GDM1 (cell line): ENCODE measurements at places on chromosomes 2 and 18.

DNA sequence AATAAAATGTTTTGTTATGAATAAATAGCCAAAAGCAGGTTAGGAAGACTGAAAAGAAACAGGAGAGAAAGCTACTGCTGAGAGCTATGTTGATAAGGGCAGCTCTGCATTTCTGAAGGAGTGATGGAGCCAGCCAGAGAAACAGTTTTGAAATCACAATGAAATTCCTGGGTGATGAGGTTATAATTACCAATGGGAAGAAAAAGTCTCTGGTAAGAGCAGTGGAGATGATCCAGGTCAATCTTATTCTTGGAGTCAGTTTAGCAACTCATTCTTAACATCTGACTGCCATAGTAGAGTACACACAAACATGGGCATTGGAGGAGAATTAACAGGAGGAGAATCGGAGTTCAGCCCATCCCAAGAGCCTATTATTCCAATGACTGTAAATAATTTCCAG lies 2.4 kb downstream of the ALKAL2 start:
- DNase-seq, result no peak

DNA sequence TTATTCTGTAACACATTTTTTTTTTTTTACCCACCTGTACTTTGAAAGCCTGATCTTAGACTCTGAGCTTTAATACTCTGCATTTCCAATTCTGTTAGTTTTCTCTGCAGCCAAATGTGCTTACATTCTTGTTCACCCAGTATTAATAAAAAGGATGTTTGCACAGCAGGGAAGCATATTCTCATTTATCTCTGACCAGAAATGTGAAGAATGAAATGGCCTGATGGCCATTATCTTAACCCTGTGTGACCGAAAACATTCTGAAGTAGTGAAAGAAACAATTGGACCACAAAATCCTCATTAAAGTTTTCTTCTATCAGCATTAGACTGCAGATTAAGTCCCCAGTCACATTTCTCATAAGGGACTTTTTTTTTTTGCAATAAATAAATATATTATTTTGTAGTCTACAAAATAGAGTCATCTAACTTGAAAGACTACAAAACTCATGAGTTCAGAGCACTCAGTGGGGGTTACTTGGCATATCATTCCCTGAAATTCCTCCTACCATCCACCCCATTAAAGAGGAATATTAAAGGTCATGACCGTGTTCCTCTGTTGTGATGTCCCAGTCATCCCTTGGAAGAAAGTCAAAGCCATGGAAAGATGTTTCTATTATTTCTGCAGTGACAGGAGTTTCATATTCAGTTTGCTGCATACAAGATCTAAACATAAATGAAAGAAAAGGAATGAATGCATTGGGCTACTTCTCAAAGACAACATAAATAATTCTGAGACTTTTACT lies 364.4 kb downstream of the RND3 start:
- no peak for DNase-seq

DNA sequence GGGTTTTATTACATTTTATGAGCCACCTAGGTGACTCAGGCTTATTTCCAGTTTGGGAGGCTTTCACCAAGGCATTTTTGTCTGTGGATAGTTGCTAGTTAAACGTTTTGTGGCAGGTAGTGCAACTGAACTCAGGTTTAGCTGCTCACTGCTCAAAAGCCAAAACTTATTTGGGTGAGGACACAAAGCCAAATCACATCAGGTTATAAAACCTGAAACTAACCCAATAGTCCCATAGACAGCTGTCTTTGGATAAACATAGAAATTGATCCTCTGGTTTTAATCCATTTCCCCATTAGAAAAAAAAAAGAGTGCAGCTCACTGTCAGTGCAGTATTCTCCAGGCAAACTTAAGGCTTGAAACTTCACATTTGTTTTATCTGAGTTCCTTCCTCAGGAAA lies 362.6 kb upstream of the TFPI start:
- no peak for DNase-seq

- DNase-seq, result no peak
Observed at GRCh38 chr18:35590935-35591334, 9.4 kb downstream of the GALNT1 start.

DNA sequence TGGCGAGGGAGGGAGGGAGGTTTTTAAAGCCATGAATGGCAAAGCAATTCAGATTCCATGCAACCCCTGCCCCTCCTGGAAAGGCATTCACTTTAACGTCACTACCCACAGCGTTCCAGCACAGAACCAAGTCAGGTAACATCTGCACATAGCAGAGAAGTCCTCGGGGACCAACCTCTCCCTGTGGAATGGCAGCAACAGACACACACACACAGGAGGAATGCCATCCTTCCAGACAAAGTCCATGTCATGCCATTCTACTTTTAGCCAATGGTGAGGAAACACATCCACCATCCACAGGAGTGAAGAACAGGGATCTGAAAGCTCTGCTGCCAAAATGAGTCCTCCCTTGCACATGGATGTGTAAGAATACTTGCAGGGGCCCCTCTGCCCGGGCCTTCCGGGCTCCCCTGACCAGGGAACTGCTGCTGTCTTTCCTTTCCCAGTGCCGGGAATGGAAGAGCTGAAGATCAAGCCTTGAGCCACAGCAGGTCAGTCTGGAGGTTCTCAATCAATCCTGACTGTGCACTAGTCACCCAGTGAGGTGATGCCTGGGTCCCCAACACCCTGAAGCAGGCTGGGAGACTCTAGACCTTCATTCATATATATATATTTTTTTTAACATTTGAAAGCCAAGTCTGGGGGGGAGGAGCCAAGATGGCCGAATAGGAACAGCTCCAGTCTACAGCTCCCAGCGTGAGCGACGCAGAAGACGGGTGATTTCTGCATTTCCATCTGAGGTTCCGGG lies 63.7 kb downstream of the UXS1 start:
- no peak for DNase-seq

DNA sequence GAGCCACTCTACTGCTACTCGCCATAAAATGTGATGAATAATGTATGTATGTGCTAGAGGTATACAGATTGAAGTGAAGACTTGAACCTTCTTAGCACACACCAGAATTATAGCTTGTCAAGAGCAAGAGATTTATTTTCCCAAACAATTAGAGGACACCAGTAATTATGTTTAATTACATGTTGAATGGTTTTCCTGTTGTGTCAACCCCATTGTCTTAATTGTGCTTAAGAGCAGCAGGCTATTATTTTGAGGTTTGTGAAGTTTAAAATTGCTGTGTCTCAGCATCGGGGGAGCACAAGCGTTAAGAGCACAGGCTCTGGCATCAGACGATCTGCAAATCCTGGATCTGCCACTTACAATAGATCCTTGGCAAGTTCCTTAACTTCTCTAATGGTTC lies 29.0 kb downstream of the KIF5C start:
- no peak for DNase-seq

DNA sequence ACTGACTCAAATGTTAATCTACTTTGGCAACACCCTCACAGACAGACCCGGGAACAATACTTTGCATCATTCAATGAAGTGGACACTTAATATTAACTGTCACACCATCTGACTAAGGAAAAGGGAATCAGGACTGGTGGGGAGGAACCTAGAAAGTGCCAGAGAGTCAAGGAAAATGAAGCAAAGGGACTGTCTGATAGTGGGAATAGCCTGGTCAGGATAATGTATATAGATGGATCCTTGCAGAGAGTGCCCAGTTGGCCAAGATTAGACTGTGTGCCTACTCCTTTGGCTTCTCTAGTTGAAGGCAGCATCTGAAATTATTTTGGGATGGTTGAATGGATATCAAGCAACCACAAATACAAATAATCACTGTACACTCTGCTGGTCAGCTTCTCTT lies 45.2 kb downstream of the ARL6IP6 start:
- no peak for DNase-seq

GRCh38 chr2:122328816-122329215 lies 573.4 kb downstream of the TSN start:
- no peak for DNase-seq

- DNase-seq, result no peak
Observed at GRCh38 chr2:105114551-105114950, 76.7 kb downstream of the MRPS9 start.

- no peak for DNase-seq
Observed at GRCh38 chr2:71721362-71721665, 268.0 kb downstream of the DYSF start.

- no peak for DNase-seq
Observed at GRCh38 chr2:160380611-160381010, 113.0 kb downstream of the RBMS1 start.

GRCh38 chr2:49002750-49003149 lies 151.6 kb downstream of the FSHR start:
- no peak for DNase-seq

DNA sequence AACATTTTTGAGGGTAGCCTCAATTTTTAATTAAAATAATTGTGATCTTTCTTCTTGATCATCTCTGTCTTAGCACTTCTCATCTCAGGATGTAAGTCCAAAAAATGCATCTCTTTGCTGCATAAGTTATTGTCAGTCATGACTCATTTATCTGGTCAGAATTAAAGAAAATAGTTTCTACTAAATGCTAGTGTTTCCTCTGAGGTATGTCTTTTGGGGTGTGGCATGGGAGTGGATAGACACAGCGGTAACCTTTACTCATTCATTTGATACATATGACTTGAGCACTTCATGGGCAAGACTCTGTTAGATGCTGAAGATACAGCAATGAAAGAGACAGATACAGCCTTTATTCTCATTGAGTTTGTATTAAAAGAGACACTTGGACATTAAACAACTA lies 284.7 kb downstream of the IRS1 start:
- no peak for DNase-seq

- DNase-seq, result no peak
Observed at GRCh38 chr2:127563458-127564428, 28.3 kb downstream of the MYO7B start.

GRCh38 chr2:2787301-2787907 lies 456.3 kb upstream of the MYT1L start:
- no peak for DNase-seq

- no peak for DNase-seq
Observed at GRCh38 chr18:75087119-75088020, 121.6 kb downstream of the PTGR3 start.

- no peak for DNase-seq
Observed at GRCh38 chr2:109239720-109240119, 110.7 kb downstream of the SH3RF3 start.

GRCh38 chr2:55361465-55362189 lies 58.0 kb downstream of the CCDC88A start:
- DNase-seq, result no peak

DNA sequence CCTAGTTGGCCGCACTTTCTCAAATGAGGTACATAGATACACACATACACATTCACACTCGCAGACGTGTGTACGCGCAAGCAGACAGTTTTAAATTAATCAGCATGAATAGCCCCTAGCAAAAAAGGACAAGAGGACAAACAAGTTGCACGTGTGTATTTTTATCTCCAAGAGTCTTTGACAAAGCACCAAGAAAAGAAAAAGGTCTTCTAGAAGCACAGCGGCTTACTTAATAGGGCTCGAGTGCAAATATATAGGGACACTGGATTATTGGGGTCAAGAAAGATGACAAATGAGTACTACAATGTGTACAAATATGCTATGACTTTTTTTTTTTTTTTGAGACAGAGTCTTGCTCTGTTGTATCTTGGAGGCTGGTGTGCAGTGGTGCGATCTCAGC lies 1.7 kb upstream of the BCL2 start:
- no peak for DNase-seq

DNA sequence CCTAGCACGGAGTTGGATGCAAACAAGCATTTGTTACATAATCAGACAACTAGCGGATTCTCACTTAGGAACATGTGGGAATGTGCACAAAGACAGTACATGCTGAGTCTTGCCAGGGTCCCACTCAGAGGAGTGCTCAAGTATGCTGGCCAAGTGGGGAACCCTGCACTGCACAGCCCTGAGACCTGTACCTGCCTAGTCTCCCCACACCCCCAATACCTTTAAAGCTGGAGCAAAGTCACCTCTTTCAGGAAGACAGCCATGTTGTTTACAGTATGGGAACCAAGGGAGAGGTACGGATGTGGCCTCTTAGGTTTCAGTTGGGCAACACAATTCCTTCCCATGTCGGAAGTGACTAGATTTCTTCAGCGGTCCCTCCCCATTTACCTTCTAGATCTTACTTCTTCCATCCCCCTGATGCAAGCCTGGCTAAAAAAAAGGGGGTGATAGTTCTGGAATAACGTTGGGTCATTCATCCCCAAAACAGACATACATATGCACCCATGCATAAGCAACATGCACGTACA lies 10.7 kb downstream of the CXCR1 start:
- no peak for DNase-seq

GRCh38 chr2:59395119-59395518 lies 1154.0 kb upstream of the FANCL start:
- DNase-seq, result no peak

- DNase-seq, result no peak
Observed at GRCh38 chr2:189641590-189641989, 19.7 kb upstream of the ASNSD1 start.

DNA sequence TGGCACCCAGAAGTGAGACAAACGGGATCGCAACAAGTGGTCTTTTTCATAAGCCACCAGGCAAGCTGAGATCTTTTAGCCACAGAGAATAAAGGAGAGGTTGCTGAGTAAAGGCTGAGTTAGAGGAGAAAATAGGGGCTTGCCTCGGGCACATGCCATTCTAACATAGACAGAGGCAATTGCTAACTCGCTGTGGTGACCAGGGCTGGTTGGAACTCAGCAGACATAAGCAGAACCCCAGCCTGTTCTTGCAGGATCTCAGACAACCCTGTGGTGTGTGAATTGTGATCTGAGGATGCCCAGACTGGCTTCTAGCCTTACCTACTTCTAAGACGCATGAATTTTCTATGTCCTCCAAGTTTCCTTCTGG lies 300.2 kb downstream of the CDCA7 start:
- no peak for DNase-seq

GRCh38 chr18:32698153-32698552 lies 74.7 kb downstream of the KLHL14 start:
- no peak for DNase-seq

GRCh38 chr2:172673056-172673683 lies 62.5 kb upstream of the RAPGEF4 start:
- no peak for DNase-seq

GRCh38 chr2:147500229-147500628 lies 344.6 kb upstream of the ACVR2A start:
- DNase-seq, result peak; percentile 74

- DNase-seq, result no peak
Observed at GRCh38 chr18:8424917-8425725, 184.1 kb upstream of the RAB12 start.

DNA sequence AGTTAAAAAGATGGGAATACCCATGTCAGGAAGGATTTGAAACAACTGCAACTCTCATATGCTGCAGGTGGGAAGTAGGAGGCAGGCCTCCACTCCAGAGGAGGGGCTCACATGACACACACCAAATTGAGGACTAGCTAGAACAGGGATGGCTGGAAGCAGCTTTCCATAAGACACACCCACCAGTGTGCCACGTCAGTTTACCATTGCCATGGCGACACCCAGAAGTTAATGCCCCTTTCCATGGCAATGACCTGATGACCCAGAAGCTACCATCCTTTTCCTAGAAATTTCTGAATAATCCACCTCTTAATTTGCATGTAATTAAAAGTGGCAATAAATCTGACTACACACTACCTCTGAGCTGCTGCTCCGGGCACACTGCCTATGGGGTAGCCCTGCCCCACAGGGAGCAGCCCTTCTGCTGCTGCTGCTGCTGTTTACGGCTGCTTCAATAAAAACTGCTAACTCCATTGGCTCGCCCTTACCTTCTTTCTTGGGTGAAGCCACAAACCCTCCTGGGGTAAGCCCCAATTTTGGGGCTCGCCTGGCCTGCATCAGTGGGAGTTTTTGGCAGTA lies 89.4 kb downstream of the RRM2 start:
- no peak for DNase-seq
